NCI-H2171 treated with DMSO at 0.1 percent for 48 hours (cell line): ENCODE measurements at places on chromosomes 12 and 14.

- DNase-seq = no peak
These were observed 27.0 kb upstream of the ESRRB start for GRCh38 chr14:76348898-76349297.

GRCh38 chr12:7017870-7018349 lies 366 bp downstream of the LPCAT3 start:
- peak; percentile 100 for DNase-seq

GRCh38 chr12:52198454-52199215 lies 6.8 kb upstream of the KRT80 start:
- no peak for DNase-seq

GRCh38 chr12:58171914-58172313 lies 230.5 kb downstream of the ATP23 start:
- no peak for DNase-seq

DNA sequence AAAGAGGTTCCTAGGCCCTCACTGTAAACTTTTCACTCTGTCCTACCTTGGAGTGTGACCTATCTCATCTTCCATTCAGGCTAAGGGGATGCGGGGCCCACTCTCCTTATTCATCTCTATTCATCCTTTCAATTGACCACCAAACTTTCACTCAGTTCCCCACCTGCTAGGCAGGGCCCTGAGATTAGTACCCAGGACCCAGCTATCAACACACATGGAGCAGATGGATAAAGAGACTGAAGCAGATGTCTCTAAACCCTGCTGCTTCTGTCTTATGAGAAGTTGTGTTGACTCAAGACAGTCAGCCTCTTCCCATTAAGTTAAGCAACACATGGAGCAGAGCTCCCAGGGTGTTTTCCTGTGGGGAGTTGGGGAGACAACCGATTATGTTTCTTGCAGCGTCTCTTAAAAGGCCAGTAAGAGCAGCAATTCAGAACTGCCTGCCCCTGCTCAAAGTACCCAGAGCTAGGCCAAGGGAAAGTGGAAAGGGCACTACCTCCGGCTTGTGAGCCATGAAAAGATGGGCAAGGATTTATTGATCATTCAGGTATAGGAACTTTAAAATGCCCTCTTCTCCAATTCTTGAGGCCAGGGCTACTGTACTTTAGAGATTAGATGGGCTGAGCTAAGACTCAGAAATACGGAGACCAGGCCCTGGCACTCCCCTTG lies 10.7 kb downstream of the KRT76 start:
- peak; percentile 49 for DNase-seq

DNA sequence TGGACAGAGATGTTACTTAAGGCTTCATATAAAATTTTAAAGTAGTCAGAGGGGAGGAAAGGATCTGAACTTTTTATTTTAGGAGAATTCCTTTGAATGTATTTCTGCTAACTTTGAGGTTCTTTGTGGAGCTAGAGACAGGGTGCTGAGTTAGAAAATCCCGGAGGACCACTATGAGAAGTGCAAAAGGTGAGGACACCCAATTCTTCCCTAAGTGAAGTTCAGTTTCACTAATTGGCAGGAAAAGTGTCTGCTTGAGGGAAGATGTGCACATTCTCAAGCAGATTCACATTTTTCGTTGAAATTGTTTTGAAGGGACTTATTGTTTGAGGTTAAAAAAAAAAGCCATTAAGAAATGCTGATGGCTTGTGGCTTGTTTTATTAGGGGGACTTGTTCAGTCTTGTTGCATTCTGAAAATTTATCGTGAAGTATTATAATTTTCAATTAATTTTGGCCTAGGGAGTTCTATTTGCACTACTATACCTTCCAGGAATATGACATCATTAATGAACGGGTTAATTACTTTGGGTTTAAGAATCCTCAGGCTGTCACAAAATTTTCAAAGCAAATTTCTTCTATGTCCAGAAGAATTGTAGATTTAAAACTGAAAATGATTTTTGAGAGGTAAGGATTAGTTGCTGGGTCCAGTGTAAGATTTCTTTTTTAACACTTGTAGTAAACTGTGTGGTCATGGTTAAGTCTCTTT lies 1.8 kb downstream of the PCNX1 start:
- DNase-seq = no peak

- DNase-seq = peak; percentile 31
These were observed 56.4 kb upstream of the ATP2A2 start for GRCh38 chr12:110224379-110225304.

DNA sequence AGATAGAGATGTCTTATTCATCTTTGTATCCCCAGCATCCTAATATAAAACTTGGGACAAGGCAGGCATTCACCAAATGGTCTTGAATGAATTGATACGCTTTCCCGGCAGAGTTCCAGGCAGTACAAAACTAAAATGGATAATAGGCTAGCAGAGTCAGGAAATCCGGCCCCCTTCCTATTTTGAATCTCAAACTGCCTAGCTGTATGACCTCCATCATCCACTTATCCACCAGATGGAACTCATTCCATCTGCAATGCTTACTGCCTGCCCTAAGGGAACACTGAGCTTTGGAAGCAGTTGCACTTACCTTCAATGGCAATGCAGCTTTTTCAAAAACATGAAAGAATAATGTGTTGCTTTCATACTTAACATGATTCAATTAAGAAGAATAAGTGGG lies 43.4 kb downstream of the BDKRB1 start:
- no peak for DNase-seq

DNA sequence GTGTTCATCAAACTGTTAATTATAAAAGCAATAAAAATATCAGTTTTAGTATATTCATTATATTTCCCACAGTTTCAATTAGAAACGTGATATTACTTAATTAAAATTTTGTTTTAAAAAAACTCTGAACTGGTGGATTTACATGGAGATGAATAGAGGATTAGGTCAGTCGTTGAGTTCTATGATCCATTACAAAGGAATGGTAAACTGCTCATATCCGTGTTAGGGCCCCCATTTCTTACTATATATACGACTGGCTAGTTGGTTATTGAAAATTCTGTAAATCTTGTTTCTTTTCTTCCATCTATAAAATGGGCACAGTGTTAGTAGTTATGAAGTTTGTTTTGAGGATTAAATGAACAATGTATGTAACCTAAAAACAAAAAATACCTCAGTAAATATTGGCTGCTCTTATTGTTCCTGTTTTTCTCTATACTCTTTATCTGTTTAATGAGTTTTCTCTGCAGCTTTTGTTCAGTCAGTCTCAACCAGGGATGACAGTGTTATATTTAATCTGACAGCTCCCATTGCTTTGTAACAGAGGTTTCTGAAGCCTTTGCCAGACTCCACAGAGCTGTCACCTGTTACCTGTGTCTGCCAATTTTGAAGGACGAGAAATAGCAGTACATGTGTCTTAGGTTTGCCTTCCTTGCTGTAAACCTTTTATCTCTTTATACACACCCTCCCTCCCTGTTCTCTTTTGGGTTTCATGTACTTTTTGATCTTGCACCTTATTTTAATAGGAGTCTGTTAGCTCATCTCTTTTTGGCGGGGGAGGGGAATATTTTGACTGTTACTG lies 41.5 kb downstream of the FRS2 start:
- DNase-seq = peak; percentile 14

GRCh38 chr14:95484296-95484695 lies 32.2 kb downstream of the SYNE3 start:
- no peak for DNase-seq

- no peak for DNase-seq
These were observed 30.5 kb downstream of the ANKRD9 start for GRCh38 chr14:102479107-102479506.

DNA sequence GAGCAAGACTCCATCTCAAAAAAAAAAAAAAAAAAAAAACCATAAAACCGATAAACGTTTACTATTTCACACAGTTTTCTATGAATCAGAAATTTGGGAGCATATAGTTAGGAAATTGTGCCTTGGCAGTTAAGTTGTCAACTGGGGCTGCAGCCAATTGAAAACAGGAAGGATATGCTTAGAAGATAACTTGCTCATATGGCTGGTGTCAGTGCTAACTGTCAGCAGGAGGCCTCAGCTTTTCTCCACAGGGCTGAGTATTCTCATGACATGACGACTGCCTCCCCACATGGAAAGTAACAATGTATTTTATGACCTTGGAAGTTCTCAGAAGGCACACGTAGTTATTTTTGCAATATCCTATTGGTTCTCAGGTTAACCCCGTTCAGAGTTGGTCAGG lies 29.6 kb upstream of the OR5AU1 start:
- DNase-seq = no peak

- peak; percentile 93 for DNase-seq
These were observed 31.3 kb downstream of the ACTN1 start for GRCh38 chr14:68947802-68948201.

DNA sequence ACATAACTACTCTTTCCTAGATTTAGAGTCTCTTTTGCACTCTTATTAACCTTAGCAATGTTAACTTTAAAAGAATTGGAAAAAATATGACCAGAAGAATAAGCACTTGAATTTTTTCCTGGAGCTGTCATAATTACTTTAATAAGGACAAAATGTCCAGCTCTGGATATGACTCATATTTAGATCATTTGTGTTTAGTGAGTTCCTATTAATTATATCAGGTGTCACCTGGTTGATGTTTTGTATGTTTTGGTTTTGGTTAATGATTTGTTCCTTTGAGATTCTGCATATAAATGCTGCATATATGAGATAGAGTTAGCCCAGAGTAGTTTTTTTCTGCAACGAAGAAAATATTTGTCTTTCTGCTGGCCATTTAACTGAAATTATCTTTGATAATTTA lies 5.1 kb downstream of the CLECL1 start:
- DNase-seq = no peak

- no peak for DNase-seq
These were observed 14.0 kb upstream of the MFAP5 start for GRCh38 chr12:8676651-8677050.

DNA sequence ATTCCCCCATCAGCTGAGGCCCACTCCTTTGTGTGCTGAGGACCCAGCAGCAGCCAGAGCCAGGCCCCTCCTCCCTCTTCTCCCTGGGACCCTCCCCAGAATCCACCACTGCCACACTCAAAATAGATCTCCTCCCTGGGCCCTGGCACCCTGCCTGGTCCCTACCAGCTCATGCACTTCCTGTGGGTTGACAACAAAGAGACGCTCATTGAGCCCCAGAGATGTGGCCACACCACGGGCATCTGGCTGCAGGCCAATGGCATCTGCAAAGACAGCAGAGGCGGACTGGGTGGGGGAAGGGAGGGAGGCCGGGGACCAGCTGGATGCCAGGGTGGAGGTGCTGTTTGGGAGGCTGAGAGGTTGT lies 16.0 kb upstream of the ENDOU start:
- peak; percentile 57 for DNase-seq

- DNase-seq = peak; percentile 67
These were observed 1.3 kb upstream of the ATP5MC2 start for GRCh38 chr12:53677016-53677799.

GRCh38 chr12:57182918-57183575 lies 33.5 kb upstream of the NXPH4 start:
- DNase-seq = peak; percentile 69

- DNase-seq = no peak
These were observed 8.5 kb downstream of the CFAP54 start for GRCh38 chr12:96497855-96498254.

DNA sequence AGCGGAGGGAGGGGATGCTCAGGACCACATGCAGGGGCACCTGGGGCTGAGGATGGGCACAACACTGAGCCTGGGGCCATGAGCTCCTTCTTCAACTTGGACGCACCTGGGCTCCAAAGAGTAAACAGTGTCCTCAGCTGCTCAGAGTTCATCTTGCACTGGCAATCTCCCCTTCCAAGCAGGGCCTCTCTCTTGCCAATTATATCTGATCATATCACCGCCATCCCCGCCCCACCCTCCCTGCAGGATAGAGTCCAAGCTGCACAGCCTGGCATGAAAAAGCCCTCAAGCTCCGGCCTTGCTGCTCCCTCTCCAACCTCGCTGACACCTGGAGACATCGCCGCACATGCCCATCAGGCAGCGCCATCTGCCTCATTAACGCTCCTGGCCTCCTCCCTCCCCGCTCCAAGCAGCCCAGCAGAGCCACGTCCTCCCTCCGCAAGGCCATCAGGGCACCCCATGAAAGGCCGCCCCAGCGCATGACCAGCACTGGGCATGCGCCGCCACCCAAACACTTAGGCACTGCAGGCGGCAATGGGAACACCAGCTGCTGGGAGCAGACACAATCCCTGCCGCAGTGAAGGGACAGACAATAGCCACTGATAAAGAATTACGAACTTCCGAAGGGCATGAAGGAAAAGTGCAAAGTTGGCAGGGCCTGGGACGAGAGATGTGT lies 88.8 kb downstream of the CHGA start:
- DNase-seq = peak; percentile 52

DNA sequence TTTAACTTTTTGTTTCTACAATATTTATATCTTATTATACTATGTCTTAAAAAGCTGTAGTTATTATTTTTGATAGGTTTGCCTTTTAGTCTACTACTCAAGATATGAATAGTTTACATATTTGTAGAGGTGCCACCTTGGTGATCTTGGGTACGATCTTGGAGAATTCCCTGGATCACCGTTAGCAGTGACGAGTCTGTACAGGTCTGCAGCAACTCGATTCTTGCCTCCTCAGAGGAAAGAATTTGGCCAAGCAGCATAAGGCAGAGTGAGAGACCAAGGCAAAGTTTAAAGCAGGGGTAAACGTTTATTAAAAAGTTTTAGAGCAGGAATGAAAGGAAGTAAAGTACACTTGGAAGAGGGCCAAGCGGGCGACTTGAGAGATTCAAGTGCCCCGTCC lies 3.1 kb upstream of the TCTN2 start:
- DNase-seq = no peak

DNA sequence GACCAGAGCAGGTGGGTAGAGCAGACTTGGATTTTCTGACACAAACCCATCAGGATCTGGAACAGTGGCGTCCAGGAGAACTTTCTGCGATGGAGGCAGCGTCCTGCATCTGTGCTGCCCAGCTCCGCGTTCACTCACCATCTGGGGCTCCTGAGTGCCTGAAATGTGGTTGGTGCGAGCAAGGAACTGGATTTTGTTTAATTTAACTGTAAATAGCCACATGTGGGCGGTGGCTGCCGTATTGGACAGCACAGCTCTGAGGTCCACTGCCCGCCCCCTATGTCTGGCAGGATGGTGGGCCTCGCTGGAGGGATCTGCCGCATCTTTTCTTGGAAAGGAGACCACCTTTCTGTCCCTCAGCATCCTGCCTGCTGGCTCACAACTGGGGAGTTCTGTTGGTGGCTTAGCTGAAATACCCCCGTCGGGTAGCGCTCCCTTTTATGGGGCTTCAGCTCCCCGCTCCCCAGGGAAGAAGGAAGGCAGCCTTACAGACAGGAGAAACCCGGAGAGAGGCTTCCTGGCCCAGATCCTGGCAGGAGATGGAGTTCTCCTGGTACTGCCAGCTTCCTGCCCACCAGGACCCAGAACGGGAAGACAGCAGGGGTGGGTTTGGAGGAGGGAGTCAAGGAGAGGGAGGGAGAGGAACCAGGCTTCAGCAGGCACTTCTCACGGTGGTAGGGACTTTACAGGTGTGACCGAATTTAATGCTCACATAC lies 184.9 kb upstream of the PRMT8 start:
- no peak for DNase-seq

GRCh38 chr12:44053549-44054127 lies 217.8 kb downstream of the TMEM117 start:
- no peak for DNase-seq
